Posterior cingulate gyrus (tissue), 11 donors: ENCODE measurements at places on chromosomes 3 and 15.

- DNase-seq, result no peak
Observed at GRCh38 chr3:23913873-23914743, 2.7 kb downstream of the NKIRAS1 start.

GRCh38 chr15:74451861-74452835 is 8.8 kb downstream of the UBL7 start:
- peak; percentile 94 for DNase-seq

DNA sequence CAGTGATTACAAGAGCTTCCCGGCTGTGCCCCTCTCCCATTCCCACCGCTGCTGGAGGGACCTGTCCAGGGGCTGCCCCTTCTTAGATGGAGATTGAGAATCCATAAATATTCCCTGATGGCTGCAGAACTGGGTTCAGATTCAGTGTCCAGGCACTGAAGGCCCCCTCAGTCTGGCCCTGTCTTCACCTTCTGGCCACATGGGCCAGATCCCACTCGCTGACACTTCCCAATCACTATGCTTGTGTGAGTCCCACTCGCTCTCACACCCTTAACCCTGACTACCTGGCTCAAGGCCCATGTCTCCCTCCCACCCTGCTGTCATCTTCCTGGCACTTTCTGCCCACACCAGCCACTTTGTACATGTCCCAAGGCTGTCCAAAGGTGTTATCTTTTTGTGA is 15.5 kb upstream of the MRPS22 start:
- no peak for DNase-seq

GRCh38 chr3:181326637-181327223 is 337.2 kb upstream of the DNAJC19 start:
- no peak for DNase-seq

DNA sequence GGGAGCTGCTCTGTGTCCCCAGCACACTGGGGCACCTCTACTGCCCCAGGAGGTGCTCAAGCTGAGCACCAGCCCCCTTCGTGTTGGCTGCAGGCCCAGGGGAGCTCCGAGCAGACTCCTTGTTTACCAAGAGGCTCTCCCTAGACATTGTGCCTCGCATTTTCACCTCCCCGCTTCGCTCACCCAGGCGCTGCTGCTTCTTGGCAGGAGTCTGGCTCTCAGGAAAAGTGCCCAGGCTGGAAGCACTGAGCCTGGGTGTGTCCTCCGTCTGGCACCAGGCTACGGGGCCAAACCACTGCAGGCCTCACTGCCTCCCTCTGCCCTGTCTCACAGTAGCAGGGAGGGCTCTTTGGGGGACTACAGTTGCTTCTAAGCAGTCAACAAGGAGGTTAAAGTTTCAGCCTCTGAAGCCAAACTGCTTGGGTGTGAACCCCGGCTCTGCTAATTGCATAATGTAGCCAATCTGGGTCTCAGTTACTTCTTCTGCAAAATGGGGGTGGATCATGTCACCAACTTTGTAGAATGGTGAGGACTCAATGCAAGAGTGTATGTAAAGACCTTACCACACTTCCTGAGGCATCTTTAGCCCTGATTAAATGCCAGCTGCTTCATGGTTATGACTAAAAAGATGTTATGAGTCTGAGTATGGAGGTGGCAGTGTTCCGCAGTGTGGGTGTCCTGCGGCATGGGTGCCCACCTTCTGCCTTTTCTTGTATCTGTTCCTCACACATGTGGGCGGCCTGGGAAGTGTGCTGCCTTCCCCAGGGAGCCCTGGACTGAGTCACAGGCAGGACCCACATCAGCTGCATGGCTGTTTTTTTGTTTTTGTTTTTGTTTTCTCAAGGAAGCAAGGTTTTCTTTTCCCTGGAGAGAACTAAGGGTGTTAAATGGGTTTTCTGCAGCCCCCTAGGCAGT is 88.9 kb downstream of the CLSTN2 start:
- peak; percentile 71 for DNase-seq

GRCh38 chr15:91135201-91136130 is 35.4 kb downstream of the SV2B start:
- no peak for DNase-seq

- no peak for DNase-seq
Observed at GRCh38 chr15:60510006-60510405, 31.1 kb upstream of the ICE2 start.

- DNase-seq, result no peak
Observed at GRCh38 chr3:56157693-56158362, 310.4 kb downstream of the ERC2 start.

GRCh38 chr3:100256731-100257151 is 4.1 kb upstream of the TBC1D23 start:
- DNase-seq, result no peak

- no peak for DNase-seq
Observed at GRCh38 chr3:131107637-131108433, 81.2 kb downstream of the NEK11 start.

DNA sequence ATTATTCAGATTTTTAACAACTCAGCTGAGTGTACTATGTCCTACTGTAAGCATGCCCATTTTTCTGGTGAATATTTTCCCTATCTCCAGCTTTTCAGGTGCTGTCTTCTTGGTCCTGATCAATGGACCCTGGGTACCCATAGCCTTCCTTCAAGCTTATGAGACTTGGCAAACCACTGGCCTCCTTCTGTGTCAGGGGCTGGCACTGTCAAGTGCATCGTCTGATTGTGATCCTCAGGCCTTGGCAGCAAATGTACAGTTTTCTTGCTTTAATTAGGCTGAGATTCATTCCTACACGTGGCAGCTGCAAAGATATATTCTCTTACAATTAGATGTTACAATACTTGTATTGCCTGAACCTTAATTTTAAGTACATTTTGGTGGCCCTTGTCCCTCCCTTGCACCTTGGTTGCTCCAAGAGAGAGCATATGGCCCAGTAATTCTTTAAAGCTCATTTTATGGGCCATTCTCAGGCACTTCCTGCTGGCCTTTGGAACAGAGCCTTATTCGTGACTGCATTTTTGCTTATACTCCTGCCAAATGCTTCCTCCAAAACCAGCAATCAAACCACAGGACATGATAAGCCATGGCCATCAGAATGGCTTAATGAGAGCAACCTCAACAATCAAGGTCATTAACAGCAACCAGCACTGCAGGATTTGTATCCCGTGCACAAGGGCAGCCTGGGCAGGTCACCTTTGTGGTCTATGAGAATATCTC is 179.9 kb downstream of the CNTN6 start:
- DNase-seq, result no peak

- DNase-seq, result no peak
Observed at GRCh38 chr3:15768421-15769255, 29.1 kb downstream of the ANKRD28 start.

GRCh38 chr3:79886204-79886603 is 118.4 kb upstream of the ROBO1 start:
- no peak for DNase-seq

DNA sequence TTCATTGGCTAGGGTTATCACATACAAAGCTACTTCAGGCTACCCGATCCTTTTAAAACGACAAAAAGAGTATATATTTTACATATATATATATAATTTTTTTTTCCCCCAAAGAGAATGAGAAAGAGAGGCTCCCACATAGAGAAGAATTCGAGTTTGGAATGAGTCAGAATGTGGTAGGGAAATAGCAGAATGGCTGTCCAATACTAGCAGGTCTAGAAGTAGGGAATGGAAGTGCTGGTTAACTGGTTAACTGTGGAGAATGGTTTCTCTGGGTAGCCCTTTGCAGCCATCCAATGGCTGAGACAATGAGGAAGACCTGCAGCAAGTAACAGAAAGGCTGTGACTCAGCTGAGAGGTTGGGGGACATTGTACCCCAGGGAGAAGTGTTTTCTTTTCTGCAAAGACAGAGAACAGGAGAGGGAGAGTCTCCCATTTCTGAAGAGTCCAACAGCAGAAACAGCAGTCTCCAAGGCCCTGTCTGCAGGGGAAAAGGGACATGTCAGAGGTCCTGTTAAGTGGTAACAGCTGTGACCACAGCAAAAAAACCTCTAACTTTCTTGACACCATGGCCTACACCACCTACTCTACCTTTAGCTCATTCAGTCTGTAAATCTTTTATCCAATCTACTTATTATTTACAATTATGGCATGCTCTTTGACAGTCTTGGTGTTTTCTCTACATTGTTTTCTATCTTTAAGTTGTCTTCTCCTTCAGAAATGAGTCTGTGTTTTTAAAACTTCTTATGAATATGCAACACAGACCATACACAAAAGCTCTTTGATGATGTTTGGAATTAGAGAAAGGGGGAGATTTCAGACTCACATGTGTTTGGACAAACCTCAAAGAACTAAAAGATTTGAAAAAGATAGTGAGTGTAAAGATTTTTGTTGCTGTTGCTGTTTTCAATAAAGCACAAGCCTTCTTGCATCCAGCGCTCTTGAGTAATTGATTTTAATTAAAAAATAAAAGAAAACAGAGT is 116.1 kb upstream of the SLC7A14 start:
- no peak for DNase-seq

DNA sequence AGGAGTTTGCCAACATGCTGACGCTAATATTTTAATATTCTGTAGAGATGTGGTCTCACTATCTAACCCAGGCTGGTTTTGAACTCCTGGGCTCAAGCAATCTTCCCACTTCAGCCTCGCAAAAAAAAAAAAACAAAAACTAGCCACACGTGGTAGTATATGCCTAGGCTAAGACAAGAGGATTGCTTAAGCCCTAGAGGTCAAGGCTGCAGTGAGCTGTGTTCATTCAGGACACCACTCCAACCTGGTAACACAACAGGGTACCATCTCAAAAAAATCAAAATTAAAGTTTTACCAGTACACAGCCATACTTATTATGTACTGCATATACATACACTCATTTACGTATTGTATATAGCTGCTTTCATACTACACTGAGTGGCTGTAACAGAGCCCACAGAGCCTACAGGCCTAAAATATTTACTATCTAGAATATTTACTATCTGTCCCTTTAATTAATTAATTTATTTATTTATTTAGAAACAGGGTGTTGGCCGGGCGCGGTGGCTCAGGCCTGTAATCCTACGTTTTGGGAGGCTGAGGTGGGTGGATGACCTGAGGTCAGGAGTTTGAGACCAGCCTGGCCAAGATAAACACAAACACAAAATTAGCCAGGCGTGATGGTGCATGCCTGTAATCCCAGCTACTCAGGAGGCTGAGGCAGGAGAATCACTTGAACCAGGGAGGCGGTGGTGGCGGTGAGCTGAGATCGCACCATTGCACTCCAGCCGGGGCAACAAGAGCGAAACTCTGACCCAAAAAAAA is 23.2 kb downstream of the SMARCC1 start:
- no peak for DNase-seq

GRCh38 chr3:2921903-2922302 is 188.3 kb downstream of the IL5RA start:
- no peak for DNase-seq

DNA sequence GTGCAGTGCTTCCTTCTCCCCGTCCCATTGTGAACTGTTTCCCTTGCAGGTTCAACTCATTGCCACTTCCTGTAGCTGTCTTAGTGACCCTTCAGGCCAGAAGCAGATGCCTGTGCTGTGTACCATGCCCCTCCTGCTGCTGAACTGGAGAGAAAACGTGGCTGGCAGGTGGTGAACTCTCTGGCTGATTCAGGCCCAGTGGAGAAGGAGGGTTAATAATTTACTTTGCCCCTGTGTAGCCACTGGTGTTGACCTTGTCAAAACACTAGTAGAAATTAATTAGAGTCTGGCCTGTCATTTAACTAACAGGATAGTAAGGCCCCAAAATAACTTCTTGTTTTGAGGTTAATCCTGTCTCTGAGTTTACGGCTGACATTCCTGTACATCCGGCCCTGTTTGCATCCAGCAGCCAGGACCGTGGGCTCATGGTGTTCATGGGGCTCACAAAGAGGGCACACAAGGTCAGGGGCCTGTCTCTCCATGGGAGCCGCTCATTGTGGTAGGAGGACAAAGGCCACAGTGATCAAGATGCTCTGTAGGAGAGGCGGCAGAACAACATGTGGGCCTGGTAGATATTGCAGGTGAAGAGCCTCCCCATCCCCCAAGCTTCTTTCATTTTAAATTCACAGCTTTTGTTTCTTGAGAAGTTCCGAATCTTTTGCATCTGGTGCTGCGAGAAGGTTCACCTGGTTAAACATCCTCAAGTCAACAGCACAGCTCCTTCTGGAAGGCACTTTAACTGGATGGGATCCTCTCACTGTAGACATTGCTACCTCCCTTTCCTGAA is 101.6 kb downstream of the CGNL1 start:
- no peak for DNase-seq

DNA sequence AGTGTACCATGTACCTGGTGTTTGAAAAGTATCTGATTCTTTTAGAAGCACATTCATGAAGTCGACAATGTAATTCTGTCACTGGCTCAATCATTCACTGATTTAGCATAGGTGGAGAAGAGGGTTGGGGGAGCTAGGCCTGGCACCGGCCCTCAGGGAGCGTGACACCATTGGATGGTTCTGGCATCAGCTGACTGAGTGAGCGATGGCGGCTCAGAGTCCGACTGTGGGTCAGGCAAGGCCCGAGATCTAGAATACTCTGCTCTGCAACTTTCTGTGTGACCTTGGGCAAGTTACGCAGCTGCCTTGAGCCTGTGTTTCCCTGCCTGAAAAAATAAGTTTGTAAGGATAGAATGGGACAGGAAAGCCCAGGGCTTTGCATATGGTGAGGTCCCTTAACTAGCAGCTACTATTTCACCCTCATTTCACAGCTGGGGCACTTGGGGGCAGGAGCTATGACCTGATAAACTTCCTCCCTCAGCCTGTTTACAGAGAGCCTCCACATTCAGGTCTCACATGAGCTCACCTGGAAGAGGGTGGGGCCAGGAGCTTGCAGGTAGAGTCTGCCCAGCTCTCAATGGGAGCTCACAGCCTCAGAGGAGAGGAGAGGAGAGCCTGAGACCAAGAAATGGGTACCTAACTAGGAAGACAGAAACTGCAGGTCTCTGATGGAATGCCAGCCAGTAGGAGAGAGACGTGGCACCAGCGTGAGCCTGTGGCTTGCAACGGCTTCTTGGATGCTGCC is 153.7 kb upstream of the TLE3 start:
- peak; percentile 35 for DNase-seq

- DNase-seq, result no peak
Observed at GRCh38 chr3:166527325-166527724, 690.1 kb upstream of the BCHE start.

DNA sequence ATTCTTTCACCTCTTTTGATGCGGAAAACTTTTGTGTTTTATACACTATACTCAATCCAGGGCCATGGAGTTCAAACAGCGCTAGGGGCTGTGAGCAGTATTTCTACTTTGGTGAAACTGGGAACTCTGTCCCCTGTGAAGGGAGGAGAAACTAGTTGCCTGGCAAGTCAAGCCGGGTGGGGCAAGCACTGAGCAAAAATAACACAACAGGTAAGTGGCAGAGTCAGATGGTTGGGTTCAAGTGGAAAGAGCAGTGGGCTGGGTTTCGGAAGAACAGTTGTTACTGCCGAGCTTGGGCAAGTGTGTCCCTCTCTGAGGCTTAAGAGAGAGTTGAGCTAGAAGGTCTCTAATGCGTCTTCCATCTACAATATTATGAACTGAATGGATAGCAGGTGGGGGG is 59.7 kb upstream of the ROPN1 start:
- DNase-seq, result no peak

DNA sequence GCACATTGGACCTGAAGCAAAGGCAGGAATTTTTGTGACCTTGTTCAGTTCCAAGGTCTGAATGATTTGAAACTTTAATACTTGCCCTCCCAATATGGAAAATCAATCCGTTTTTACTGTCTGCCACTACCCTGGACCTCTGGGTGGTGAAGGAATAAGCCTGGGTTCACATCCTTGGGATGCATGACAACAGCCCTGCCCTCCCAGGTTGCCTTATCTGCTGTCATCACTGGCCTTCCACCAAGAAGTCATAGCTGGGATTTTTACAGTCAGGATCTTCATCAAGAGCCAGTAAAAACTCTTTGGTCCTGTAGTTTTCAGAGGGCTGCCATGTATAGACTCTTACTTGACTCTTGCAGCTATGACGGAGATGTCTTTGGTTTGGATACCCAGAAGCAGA is 128.6 kb downstream of the MYLK start:
- no peak for DNase-seq
